ENCODE measurements at places on chromosomes 6 and 20.

DNA sequence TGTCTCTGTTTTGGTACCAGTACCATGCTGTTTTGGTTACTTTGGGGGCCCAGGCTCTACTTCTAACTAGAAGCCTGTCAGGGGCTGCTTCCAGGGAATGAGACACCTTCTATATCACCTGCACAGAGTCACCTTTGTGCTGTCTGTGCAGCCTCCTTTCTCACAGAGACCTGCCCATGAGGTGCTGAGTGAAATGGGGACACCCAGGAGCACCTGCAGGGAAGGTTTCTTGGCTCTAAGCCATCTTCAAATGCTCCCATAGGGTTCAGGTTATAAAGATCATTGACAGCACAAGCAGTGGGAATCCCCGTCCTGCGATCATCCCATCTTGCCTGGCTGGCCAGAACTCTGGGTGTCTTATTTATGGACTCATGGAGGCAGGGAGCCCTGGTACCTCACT, 19.1 kb downstream of the GABRR2 start:
- no peak for DNase-seq

DNA sequence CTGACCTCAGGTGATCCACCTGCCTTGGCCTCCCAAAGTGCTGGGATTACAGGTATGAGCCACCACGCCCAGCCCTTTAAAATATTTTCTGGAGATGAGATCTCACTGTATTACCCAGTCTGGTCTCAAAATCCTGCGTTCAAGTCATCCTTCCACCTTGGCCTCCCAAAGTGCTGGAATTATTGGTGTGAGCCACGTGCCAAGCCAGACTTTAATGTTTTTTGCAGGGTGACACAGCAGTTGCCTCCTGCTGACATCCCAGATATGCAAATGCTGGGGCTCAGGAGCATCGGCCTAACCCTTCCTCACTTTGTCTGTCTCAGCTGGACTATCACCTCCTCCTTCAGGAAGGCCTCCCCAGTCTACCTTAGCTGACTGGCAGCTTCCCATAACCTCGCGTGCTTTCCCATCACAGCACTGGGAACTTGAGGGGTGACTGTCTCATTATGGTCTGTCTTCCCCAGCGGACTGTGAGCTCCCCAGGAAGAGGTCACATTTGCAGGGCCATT, 14.3 kb upstream of the ID1 start:
- no peak for DNase-seq

DNA sequence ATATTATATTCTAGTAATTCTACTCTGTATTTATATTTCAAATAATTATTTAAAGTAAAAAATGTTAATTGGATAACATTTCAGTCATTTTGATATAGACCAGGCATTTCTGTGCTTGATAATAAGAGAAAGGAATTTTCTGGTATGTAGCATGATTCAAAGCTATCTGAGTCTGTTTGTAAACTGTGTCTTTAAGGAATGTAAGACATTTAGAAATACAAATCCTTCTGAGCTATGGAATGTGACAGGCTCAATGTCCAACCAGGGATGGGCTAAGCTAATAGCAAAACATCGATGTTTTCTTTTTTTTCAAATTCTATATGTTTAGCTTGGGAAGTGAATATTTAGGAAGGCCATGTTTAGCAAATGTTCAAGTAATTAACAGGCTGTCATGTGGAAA, 41.5 kb upstream of the FAM83B start:
- DNase-seq, result no peak

DNA sequence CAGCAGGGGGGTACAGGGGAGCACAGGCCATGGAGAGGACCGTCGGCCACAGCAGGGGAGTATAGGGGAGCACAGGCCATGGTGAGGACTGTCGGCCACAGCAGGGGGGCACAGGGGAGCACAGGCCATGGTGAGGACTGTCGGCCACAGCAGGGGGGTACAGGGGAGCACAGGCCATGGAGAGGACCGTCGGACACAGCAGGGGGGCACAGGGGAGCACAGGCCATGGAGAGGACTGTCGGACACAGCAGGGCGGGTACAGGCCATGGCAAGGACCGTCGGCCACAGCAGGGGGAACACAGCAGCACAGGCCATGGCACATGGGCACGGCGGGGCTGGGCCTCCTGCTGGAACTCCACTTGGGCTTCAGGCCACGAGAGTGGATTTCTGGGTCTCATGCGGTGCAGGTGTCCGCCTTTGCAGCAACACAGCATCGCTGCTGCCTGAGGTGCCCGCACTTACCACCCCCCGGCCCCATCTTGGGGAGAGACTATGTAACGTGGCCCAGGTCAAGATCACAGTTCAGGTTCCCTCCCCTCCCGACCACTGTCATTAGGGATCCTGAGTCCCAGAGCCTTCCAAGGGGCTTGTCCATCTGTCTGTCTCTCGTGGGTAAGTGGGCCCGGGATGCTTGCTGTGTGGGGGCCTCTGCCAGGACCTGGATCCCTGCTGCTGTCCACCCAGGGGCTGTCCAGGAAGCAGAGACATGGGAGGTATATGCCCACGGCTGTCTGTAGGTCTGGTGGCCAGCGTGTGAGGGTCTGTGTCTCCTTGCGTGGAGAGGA, 2.5 kb downstream of the NPBWR2 start:
- no peak for DNase-seq

- DNase-seq, result no peak
Observed at GRCh38 chr6:128161263-128161662, 260.4 kb upstream of the THEMIS start.

DNA sequence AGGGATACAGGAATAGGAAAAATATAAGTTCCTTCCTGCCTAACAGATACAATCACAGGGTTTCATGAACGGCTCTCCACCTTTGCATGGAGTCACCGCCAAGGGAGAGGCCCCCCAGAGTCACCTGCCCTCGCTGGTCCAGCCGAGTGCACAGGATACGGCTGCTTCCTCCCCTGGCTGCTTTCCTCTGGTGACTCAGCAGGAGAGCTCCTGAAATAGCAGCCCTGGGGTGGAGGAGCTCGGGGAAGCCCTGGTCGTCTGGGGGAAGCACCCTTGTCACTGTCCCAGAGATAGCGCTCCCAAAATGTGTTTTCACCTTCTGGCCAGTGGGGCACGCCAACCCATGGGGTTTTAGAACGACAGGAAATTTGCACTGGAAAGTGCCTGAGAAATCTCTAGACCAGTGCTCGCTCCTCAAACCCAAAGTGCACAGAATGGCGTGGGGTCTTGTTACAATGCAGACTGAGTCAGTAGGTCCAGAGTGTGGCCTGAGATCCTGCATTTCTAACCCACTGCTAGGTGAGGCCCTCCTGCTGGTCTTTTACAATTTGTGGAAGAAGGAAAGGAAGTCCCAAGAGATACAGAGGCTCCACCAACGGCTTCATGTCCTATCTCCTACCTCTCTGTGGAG, 35.9 kb upstream of the FAM50B start:
- no peak for DNase-seq

- DNase-seq, result no peak
Observed at GRCh38 chr6:4762294-4762693, 13.9 kb upstream of the CDYL start.

DNA sequence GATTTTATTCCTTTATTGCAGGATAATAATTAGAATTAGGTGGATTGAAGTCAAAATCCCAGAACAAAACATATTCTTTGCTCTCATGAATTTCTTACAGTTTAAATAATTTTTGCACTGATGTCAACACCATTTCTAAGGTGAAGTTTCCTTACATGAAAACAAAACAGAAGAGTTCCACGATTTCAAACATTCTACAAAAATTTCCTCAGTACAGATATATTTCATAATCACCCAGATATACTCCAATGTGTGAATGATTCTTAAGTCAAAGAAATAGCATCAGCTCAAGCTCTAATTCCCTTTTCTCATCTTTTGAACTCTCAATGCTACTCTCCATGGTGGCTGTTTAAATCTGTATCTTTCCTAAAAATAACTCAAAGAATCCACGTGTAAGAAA, 39.5 kb upstream of the THBS2 start:
- no peak for DNase-seq

GRCh38 chr6:83708546-83708969, 343 bp downstream of the SNAP91 start:
- DNase-seq, result no peak

DNA sequence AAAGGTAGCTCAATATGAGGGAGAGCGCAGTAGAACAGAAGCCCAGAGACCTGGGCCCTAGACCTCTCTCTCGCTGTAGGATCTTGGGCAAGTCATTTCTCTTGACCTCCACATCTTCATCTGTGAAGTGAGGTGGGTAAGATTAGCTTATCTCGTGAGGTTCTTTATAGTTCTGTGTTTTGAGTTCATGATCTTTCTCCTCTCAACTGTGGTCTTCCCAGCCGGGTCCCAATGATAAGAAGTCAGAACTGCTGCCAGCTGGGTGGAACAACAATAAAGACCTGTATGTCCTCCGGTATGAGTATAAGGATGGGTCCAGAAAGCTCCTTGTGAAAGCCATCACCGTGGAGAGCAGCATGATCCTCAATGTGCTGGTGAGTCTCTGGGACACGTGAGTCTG, 6.9 kb downstream of the PSMF1 start:
- DNase-seq, result no peak

DNA sequence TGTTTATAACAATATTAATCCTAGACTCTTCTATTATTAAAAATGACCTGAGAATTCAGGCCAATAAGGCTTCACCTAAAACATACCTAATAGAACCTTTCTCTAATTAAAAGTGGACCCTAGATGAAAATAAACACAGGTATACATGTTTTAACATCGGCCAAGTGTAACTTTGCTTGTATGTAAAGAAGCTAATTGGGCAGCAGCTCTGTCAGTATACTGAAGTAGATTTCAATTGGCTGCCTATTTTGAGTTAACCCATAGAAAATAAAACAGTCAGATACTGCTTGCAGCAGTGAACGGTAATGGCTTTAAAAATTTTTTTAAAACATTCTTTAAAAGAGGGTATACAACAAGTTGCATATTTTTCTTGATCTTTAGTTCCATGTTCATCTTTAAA, 67.3 kb downstream of the PDSS2 start:
- no peak for DNase-seq

- no peak for DNase-seq
Observed at GRCh38 chr6:39366931-39367618, 44.6 kb upstream of the KCNK16 start.

GRCh38 chr6:30163918-30164654, 740 bp downstream of the TRIM15 start:
- DNase-seq, result no peak

DNA sequence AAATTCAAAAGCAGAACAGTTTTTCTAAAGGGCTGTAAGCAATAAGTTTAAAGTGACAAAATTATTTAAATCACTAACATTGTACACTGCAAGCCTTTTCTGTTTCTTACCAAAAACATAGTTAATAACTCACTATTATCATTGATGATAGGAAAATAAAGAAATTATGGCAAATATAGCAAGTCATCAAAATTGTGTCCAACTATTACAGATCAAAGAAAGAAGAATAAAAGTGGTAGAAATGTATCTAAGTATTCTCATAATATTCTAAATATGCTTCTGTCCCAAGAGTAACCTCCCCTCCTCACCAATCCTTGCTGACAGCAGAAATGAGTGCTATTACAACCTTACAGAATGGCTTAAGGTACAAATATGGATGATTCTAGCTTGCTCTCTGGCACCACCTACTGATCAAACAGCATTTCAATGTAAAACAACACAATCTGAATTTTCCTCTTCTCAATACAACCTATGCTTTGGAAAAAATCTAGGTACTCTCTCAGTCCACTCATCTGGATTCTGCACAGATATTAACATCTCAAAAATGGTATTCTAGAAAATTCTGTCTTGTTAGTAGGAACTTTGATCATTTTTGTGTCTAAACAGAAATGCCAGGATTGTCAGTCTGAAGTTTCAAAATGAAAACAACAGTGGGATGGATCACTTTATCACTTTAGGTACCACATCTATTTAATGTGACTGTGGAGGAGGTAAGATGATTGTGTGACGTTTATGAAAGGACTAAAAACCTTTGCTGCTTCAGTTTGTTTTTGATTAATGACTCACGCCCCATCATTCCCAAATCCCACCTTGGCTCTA, 40.9 kb downstream of the ZFP64 start:
- DNase-seq, result no peak

DNA sequence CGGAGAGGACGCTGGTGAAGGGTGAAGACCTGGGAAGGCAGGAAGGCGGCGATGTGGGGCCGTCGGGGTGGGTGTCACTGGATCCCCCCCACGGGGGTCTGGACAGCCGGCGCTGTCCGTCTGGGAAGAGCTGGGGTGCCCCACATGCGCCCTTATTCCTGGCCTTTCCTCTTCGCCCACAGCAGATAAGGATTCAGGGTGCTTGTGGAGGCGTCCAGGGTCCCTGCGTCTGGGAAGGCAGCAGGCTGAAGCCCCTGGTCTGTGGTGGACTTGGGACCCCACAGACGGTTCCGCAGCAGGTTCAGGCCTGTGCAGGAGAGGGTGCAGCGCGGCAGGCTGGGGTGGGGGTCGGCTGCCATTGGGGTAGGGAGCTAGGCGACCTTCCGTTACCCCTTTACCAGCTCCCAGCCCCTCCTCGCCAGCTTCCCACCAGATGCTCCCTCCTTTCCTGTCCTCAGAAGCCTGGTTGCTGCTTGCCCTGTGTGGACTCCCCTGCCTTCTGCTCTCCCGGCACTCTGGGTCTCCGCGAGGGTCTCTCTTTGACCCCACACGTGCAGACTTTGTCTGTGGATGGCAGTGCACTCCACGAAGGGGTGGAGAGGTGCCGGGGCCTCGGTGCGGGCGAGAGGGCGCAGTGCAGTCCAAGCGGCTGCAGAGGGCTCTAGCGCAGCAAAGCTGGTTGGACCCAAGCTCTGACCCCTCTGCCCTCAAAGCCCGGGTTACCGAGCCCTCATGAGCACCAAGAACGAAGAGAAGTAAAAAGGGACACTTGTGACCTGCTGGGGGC, 2.1 kb upstream of the GATA5 start:
- DNase-seq, result no peak

- no peak for DNase-seq
Observed at GRCh38 chr6:52689857-52690256, 18.9 kb downstream of the TMEM14A start.

DNA sequence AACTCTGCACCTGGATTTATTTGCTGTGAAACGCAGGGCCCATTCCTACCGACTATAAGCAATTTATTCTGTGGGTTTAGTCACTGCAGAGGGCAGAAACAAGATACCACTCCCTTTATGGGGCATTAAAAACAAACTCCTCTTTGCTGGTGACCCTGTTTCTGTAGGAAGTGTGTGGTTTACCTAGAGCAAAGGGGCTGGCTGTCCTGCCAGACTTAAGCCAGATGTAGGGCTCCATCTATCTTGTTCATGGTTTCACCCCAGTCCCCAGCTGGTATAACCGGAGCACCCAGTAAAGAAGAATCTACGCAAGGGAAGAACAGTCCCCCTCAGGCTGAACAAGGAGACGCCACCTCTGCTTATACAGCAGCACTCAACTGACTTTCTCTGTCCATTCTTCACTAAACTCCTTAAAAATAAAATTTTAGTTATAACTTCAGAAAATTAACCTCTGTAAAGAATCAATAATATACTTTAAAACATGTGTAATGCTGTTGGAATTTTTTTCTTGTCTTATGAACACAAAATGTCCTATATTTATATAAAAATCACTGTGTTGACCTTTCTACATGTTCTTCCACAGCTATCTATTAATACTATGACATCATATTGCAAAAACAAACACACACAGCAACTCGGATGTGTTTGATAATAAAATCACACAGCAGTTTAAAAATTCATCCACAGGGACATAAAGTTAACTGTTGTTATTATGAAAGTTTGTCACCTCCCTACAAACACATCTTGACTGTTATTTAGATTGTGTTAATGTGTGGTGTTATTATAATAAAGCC, 126.1 kb upstream of the RPS6KA2 start:
- no peak for DNase-seq
